ENCODE measurements at places on chromosomes 7 and 10.

DNA sequence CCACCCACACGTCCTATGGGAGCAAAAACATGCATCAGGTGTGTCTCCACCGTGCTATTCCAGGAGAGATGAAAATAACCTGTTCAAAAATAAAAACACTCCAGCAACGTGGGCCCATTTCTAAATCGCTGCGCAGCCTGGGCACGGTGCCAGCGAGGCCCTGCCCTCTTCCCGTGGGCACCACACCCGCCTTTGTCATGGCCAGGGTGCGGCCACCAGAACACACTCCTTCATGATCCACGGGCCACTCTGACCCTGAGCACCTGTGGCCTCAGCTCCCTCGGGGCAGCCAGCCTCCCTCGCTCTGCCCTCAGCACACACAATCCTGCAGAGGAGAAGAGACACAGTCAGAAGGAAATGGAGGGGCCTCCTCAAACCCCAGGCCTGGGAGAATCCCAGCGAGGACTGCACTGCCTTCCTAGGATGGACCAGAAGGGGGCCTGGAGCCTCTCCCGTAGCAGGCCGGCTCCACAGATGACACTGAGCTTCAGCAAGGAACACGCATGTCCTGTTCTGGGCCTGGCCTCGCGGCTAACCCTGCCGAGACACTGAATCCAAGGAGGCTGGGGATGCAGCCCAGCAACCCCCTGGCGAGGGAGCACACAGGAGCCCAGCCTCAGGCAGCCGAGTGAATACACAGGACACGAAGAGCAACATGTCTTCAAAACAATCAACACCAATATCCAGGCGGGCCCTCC is 169.0 kb downstream of the MAD1L1 start:
- no peak for DNase-seq

DNA sequence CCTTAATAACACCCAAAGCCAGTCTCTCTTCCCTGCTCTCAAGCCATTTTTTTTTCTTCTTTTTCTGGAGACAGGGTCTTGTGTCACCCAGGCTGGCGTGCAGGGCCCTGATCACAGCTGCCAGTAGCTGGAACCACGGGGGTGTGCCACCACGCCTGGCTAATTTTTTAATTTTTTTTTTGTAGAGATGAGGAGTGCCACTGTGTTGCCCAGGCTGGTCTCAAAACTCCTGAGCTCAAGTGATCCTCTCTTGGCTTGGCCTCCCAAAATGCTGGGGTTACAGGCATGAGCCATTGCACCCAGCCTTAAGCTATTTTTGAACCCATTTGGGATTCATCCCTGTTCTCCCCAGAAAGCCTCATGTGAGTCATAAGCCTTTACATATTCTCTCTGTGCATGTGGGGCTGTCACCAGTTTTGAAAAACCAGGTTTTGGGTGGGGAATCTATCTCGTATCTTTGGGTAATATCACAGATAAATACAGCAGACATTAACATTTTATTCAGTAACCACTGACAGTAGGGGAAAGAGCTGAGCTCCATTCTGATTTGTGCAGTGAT is 15.5 kb downstream of the ZNF487 start:
- DNase-seq: no peak

GRCh38 chr7:91633013-91633441 is 247.5 kb downstream of the MTERF1 start:
- DNase-seq: no peak

DNA sequence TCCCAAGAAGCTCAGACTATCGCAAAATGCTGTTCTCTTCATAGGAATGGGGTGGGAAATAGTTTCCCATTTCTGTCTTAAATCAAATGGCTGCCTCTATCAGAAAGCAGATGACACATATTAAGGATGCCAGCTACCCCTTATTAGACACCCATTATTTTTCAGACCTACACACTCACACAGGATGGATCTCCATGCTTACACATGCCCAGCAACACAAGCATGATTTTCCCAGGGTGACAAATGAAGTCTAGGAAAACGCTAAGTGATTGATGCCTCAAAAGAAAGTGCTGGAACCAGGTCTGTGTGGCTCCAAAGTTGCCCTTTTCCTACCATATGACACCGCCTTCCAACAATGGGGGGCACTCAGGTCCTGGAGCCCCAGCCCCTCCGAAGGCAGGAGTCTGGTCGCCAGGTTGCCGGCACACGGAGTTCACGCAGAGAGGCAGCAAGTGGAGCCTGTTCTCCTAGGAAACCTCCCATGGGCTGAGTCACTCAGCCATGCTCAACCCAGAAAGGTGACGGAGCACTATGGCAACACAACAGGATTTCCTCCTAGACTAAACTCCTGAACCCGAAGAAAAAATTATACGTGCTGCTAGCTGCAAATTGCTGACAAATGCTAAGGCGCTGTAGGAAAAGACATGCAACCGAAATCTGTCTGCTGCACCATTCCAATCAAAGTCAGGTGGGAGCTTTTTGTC is 19.8 kb downstream of the VOPP1 start:
- no peak for DNase-seq

- DNase-seq: no peak
These were observed 664.9 kb downstream of the SUGCT start for GRCh38 chr7:40799493-40800403.

DNA sequence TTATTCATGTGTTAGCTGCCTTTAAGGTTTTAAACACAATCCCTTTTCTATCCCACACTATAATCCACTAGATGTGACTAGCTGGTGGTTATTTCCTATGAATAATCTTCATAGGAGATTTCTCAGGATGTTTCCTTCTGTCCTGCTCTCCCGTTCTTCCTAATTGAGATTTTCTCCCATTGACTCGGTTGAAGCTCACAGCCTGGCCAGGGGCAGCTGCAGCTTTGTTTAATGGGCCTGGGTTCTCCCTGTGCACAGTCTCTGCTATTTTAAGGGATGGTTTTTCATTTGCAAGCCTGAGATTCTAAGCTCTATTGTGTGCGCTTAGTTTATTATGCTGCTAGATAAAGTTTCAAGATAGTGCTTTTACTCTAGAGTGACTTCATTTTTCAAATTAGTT is 283.4 kb upstream of the AOAH start:
- DNase-seq: no peak

DNA sequence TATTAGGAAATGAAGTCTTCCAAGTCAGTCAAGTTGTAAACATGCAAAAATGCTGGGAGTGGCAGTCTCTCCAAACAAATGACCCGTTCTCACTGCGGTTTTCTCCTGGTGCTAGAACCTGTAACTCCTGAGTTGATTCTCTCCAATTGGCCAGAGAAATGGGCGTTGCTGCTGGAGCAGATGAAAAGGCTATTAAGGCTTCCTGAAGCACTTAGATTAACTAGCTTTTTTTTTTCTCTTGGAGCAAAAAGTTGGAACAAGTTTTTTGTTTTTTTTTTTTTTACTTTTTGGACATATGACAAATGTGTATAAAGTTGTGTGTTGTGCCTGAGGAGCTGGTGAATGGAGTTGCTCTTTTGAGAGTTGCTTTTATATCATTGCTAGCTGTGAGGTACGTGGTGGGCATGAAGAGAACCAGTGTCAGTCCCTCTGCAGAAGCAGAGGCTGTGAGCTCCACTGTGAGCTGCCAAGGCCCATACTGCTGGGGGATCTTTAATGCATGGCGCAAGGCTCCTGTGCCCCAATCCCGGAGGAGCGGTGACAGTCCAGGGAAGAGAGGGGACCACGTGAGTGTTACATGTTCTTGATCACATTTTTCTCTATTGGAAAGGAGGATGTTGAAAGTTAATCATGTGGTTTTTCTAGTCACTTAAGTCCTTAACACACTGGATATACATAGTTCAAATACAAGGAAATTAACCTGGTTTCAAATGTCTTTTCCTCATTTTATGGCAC is 393.6 kb upstream of the GALNT17 start:
- DNase-seq: no peak

DNA sequence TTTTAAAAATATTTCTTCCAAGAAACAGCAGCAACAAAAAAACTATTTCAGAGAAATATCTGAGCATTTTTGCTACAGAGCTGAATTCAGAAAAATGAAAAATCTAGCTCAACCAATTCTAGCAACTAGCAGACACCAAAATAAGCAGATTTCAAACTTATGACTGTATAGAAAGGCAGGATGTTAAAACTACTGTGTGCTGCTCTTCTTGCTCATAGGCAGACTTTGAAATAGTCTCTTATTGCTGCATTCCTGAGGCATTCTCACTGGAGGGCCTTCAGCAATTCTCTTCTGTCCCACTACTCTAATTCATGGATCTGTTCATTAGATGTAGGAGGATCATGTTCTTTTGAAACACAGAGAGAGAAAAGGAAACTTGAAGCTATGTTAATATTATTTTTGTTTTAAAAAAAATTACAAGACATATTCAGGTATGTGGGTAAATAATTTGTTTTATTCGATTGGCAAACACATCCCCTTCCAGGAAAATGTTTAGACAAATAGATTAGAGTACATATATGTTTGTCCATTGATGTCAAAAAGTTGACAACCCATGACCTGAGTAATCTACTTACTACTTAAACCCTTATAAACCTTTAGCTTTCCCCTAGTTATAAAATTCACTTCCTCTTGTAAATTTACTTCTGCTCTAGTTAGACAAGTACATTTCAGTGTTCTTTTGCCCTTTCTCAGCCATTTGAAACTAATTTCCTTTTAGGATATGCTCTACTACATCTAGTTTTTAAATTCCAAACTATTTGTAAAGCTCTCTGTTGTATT is 428.2 kb upstream of the POT1 start:
- no peak for DNase-seq

DNA sequence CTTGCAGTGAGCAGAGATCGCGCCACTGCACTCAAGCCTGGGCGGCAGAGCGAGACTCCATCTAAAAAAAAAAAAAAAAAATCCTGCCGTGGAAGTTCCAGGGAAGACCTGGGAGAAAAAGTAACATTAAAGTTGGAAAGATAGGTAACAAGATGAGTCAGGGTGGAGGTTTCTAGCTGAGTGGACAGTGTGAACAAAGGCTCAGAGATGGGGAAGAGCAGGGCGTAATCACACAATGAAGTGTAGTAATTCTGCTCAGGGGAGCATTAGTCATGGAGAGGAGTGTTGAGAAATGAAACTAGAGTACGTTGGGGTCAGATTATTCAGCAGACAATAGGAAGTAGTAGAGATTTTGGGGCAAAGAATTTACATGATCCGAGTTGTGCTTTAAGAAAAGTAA is 21.6 kb upstream of the WASL start:
- DNase-seq: no peak

DNA sequence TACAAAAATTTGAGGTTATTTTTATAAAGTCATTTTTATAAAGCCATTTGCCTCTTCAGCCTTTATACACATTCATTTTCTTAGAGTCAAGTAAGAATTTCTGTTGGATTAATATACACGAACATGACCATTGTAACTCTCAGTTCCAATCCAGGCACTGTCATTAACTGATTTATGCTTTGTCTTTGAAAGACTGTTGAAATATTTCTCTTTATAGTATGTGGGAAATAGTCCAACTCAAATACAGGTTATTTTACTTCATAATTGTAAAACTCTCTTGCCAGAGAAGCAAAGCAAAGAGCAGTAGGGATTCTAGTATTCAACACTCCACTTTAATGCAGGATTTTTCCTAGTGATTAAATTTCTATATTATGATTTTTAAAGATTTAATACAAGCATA is 36.5 kb upstream of the PAPSS2 start:
- no peak for DNase-seq

DNA sequence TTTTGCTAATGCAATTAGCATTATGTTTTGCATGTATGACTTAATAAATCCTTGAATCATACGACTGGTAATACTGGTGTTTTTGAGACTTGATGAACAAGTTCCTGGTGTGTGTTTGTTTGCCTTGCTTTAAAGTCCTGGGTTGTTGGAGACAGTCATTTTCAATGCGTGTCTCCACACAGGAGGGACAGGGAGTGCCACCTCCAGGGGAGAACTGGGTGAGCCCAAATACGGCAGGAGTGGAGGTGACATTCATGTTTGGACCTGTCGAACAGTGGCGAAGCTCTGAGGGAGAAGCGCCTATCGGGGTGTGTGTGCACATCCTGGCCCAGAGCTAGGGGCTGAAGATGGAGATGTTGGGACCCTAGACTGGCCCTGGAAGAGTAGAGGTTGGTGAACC is 43.8 kb downstream of the DAGLB start:
- no peak for DNase-seq

GRCh38 chr7:140901941-140902302 is 22.8 kb downstream of the BRAF start:
- no peak for DNase-seq

DNA sequence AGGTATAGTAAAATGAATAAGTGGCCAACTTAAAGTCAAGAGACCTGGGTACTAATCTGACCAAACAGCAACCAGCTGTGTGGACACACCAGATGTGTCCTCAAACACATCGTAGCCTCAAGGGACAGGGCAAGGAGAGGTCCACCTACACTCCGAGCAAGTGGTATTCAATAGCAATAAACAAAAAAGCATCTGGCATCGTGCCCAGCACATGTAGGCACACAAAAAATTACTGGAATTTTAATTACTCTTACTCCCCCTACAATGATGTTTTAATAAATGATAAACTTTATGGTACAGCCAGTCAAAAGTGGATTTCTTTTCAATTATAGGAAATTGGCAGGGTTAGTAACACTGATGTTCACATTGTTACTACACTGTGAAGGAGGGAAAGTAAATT is 3.5 kb upstream of the RGS10 start:
- no peak for DNase-seq

- no peak for DNase-seq
These were observed 46.9 kb downstream of the AKR1C4 start for GRCh38 chr10:5243521-5243987.

GRCh38 chr10:44946205-44946604 is 13.4 kb upstream of the RASSF4 start:
- no peak for DNase-seq

DNA sequence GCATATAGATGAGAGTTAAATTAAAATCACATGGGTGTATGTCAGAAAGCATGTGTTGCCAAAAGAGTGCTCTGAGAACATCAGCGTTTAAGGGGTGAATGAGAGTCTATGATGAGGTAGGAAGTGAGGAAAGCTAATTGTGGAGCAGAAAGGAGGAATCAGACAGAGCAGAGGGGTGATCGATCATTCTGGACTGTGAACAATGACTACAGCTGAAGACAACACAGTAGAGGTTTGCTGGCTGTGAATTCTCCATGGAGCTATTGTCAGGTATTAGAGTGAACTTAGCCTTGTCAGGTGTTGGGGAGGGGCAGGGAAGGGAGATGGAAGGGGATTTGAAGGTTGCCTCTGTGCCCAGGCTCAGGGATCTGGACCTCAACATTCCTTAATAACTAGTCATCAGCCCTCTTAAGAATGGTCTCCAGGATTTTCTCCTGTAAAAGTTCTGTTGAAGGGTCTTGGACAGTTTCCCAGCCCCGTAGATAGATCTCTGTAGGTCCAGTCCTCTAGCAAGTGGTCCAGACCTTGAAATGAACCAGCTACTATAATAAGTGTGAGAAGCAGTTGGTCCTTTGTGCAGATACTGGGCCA is 57.1 kb downstream of the KIF5B start:
- DNase-seq: no peak

DNA sequence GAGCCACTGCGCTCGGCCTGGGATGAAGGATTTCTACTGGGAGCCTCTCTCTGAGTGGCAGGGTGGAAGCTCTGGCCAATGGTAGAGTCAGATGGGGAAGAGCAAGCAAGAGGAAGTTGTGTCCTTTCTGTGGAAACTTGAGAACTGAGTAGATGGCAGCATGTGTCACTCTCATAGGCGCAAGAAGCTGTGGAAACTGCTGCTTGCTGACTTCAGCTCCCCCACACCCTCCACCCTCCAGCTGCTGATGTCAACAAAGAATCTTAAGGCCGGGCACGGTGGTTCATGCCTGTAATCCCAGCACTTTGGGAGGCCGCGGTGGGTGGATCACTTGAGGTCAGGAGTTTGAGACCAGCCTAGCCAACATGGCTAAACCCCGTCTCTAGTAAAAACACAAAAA is 39.8 kb upstream of the SRGN start:
- DNase-seq: no peak

- no peak for DNase-seq
These were observed 35.0 kb downstream of the GLRX3 start for GRCh38 chr10:130171196-130171595.

All from right renal pelvis (tissue), 4 donors.